Breast epithelium (tissue), 4 donors: ENCODE measurements at places on chromosomes 3 and 15. TPM values are rescaled to one million over a fixed set of nuclear protein-coding genes. Genes with fewer than 3 reads are reported as not detected.

DNA sequence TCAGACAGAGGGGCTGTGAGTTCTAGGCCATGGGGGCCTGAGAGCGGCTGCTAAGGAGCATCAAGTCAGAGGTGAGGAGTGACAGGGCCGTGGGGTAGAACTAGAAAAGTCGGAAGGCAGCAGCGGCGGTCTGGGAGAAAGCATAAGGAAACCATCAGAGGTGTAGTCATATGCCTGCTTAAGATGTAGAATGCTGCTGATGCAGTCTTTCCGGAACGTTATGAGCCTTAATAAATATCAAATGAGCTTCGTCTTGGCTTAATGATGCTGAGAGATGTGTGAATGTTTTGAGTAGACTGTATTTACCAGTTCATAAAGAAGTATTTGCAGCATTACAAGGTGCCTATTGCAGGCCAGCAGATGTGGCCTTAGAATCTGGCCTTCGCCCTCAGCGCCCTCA lies 15.2 kb downstream of the ATG7 start:
- no peak overlapping the region for H3K4me3 ChIP-seq
- H3K27me3 ChIP-seq: no peaks in the 10 kb centered on the region
- no peak for DNase-seq
- no peaks in the 10 kb centered on the region for H3K4me1 ChIP-seq
- peak overlapping the region; percentile 57 for H3K27ac ChIP-seq

SHC4 gene
- 0.16 TPM for total RNA-seq

GRCh38 chr3:56323986-56324420 lies 144.3 kb downstream of the ERC2 start:
- H3K27ac ChIP-seq: no peak overlapping the region
- no peak for DNase-seq
- no peak overlapping the region for H3K4me3 ChIP-seq
- H3K36me3 ChIP-seq: no peaks in the 10 kb centered on the region
- no peaks in the 10 kb centered on the region for H3K27me3 ChIP-seq

DNA sequence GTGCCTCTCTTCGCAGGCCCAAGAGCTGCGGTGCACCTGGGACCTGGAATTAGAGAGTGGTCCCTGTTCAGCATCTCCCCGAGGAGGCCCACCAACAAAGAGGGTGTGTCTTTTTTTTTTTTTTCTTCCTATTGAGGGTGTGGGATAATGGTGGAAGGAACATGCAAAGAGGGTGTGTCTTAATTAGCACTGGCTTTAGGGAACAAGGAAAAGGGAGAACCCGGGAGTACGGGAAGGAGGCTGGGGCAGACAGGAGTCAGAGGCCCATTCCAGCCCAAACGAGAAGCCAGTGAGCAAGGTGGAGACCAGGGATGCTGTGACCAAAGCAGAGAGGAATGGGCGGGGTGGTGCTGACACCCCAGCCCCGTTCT lies 429 bp upstream of the LOXL1 start:
- H3K4me1 ChIP-seq: peaks cover 34% of the 10 kb centered on the region
- H3K36me3 ChIP-seq: no peaks in the 10 kb centered on the region
- no peak for DNase-seq
- H3K27ac ChIP-seq: peak overlapping the region; percentile 89

DNA sequence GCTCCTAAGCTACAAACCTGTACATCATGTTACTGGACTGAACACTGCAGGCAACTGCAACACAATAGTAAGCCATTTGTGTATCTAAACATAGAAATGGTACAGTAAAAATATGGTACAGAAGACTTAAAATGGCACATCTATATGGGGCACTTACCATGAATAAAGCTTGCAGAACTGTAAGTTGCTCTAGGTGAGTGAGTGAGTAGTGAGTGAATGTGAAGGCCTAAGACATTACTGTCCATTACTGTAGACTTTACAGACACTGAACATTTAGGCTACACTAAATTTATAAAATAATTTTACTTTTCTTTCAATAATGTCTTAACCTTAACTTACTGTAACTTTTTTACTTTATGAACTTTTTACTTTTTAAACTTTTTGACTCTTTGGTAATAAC lies 76.2 kb downstream of the STAG1 start:
- no peak overlapping the region for H3K27ac ChIP-seq
- no peaks in the 10 kb centered on the region for H3K36me3 ChIP-seq
- no peak for DNase-seq
- H3K4me1 ChIP-seq: no peaks in the 10 kb centered on the region
- no peak overlapping the region for H3K4me3 ChIP-seq

DNA sequence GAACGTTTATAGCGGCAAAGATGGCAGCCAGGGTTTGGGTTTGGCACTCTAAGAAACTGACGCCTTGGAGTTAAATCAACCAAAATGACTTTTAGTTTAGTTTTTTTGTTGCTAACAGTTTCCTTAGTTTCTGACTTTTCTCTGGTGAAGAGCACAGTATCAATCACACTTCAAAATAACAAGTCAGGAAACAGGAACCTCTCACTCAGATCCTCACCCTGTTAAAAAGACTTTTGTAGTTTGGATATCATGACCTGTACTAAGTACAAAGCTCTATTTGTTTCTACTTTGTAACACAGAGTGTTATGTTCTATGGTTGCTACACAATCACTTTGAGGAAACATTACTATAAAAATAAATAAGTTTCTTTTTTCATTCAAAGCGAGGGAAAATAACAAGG lies 51.1 kb downstream of the ATP10A start:
- H3K4me1 ChIP-seq: no peaks in the 10 kb centered on the region
- H3K27me3 ChIP-seq: no peaks in the 10 kb centered on the region
- H3K27ac ChIP-seq: no peak overlapping the region
- H3K36me3 ChIP-seq: no peaks in the 10 kb centered on the region

GRCh38 chr3:11818033-11818432 lies 28.7 kb downstream of the TAMM41 start:
- no peaks in the 10 kb centered on the region for H3K4me1 ChIP-seq
- DNase-seq: no peak
- no peaks in the 10 kb centered on the region for H3K27me3 ChIP-seq
- H3K27ac ChIP-seq: no peak overlapping the region

DNA sequence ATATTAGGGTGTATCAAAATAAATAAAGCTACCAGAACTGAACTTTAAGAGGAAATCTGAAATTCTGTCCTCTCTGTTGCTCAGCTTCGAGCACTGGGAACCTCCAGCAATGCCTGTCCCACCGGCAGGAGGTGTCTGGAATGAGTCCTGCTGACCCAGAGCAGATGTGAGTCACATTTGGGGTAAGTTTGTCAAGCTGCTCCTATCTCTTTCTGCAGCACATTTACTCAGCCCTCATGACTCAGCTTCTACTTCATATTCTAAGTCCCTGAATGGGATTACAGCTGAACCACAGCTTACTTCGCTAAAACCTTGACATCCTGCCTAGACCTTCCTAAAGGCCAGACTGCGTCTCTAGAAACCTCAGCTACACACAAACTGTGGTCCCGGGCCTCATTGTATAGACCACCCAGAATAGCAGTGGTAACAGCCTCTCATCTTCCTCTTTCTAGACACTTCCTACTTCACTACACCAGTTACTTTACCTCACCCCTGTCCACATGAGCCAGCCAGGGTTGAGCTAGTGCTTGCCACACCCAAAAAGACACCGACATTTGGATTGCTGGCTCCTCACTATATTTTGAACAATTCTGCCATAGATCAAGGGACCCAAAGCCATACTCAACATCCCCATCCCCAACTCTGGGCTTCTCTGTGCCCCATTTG lies 109.6 kb upstream of the TMCO5A start:
- DNase-seq: no peak
- no peaks in the 10 kb centered on the region for H3K4me1 ChIP-seq
- H3K27me3 ChIP-seq: no peaks in the 10 kb centered on the region

ADCY5 gene
- total RNA-seq: 32.5 TPM

DNA sequence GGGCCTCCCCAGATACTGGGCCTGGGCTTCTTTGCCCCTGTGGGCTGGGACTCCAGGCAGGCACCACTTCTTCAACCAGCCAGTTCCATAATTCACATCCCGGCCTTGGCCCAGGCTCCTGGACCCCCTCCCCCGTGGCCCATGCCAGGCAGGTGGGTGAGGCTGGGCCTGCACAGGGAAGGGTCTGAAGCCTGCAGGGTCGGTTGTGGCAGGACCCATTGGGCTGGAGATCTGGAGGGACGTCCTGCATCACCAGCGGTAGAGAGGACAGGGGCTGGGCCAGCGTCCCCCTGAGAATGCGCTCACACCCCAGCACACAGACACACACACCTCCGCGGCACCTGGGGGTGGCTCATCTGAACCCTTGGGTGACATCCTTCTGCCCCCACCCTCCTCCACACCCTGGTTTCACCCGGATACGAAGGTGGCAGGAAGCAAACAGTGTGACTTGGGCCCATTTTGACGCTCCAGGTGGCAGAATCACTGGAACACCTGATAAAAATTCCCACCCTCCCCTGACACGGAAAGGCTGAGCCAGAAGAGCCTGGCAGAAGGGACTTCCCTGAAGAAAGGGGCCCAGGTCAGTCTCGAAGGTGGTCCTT lies 15.4 kb downstream of the ZDHHC19 start:
- no peaks in the 10 kb centered on the region for H3K36me3 ChIP-seq
- no peak for DNase-seq
- H3K4me1 ChIP-seq: no peaks in the 10 kb centered on the region
- no peak overlapping the region for H3K4me3 ChIP-seq
- no peak overlapping the region for H3K27ac ChIP-seq
- H3K27me3 ChIP-seq: no peaks in the 10 kb centered on the region

GRCh38 chr15:70120958-70121623 lies 23.4 kb upstream of the TLE3 start:
- no peaks in the 10 kb centered on the region for H3K4me1 ChIP-seq
- no peaks in the 10 kb centered on the region for H3K27me3 ChIP-seq
- DNase-seq: no peak
- no peak overlapping the region for H3K4me3 ChIP-seq

RPL32 gene
- total RNA-seq: 950 TPM

GRCh38 chr15:31457631-31458526 lies 131.2 kb downstream of the KLF13 start:
- no peaks in the 10 kb centered on the region for H3K4me1 ChIP-seq

- no peak overlapping the region for H3K4me3 ChIP-seq
- no peaks in the 10 kb centered on the region for H3K4me1 ChIP-seq
- H3K36me3 ChIP-seq: no peaks in the 10 kb centered on the region
- no peak for DNase-seq
These were observed 20.4 kb upstream of the SLC25A38 start for GRCh38 chr3:39362812-39363211.

CTXN2 gene
- total RNA-seq: not detected

DNA sequence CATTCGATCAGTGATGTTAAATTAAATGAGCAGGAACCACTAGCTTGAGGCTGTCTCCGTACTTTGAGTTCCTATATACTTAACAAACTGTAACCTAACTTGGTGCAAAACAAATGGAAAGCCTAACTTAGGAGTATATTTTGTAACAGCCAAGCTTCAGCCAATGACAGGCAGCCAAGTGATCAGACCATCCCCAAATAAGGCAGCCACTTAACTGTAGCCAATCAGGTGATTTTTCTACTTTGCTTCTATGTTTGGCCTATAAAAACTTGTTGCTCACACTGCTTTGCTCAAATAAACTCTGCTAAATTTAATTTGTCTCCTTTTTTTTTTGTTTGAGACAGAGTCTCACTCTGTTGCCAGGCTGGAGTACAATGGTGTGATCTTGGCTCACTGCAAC lies 19.3 kb upstream of the ZNF770 start:
- H3K4me3 ChIP-seq: no peak overlapping the region
- no peak overlapping the region for H3K27ac ChIP-seq
- no peaks in the 10 kb centered on the region for H3K27me3 ChIP-seq
- H3K4me1 ChIP-seq: no peaks in the 10 kb centered on the region
- DNase-seq: no peak

DNA sequence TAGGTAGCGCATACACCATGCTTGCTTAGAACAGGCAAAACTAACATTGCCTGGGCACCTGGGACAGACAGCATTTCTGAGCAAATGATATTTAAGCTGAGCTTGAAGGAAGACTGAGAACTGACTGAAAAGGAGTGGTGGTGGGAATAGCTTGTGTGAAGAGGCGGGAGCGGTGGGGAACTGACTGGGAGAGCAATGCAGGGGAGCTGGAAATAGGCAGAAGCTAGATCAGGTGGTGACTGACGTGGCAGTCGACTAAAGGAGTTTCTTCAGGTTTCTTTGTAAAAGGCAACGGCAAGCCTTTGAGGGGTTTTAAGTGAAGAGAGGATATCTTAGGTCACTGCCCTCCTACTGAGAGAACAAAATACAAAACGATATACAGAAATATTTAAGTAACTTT lies 61.8 kb downstream of the NEO1 start:
- H3K4me3 ChIP-seq: no peak overlapping the region
- H3K27me3 ChIP-seq: no peaks in the 10 kb centered on the region
- DNase-seq: no peak
- H3K27ac ChIP-seq: no peak overlapping the region
- H3K36me3 ChIP-seq: no peaks in the 10 kb centered on the region

P2RY14 gene
- 8.5 TPM for total RNA-seq

NR1I2 gene
- total RNA-seq: 0.98 TPM

DNA sequence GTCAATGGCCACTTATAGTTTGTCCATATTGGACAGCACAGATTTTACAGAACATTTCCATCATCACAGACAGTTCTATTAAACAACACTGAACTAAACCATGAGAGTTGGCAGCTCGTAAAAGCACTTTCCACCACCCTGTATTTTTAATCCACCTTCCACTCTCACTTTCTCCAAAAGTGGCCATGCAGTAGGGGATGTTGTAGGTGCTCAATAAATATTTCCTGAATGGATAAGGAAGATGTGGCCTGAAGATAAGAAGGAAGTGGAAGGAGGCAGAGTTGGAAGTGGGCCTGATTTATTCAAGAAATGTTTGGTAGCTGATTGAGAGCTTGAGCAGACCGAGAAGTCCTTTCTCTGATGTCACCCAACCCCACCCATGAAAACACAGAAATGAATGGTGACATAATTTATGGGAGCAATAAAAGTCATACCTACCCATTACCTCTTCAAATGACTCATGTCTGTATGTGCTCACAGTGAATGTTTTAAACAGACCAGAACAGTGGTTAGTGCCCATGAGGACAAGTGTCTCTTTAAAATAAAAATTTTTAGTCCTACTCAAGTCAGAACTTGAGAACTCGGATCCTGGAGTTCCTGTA lies 39.6 kb upstream of the CTNNB1 start:
- H3K4me1 ChIP-seq: no peaks in the 10 kb centered on the region
- no peaks in the 10 kb centered on the region for H3K27me3 ChIP-seq
- no peak overlapping the region for H3K4me3 ChIP-seq
- DNase-seq: no peak
- H3K36me3 ChIP-seq: no peaks in the 10 kb centered on the region

RLBP1 gene
- not detected for total RNA-seq

GRCh38 chr15:66496951-66497501 lies 536 bp downstream of the SNAPC5 start:
- no peak for DNase-seq
- no peaks in the 10 kb centered on the region for H3K27me3 ChIP-seq
- H3K27ac ChIP-seq: peak overlapping the region; percentile 93
